B cell (primary cell): ENCODE measurements at places on chromosomes 13 and 19. TPM values are rescaled to one million over a fixed set of nuclear protein-coding genes. Genes with fewer than 3 reads are reported as not detected.

The ZNF223 gene
- polyA plus RNA-seq: 2.9 and 7.1 TPM in 2 replicates

The CATSPERD gene
- polyA plus RNA-seq: not detected in 2 replicates

The GDF15 gene
- 0.17 and 0.19 TPM in 2 replicates for polyA plus RNA-seq

DNA sequence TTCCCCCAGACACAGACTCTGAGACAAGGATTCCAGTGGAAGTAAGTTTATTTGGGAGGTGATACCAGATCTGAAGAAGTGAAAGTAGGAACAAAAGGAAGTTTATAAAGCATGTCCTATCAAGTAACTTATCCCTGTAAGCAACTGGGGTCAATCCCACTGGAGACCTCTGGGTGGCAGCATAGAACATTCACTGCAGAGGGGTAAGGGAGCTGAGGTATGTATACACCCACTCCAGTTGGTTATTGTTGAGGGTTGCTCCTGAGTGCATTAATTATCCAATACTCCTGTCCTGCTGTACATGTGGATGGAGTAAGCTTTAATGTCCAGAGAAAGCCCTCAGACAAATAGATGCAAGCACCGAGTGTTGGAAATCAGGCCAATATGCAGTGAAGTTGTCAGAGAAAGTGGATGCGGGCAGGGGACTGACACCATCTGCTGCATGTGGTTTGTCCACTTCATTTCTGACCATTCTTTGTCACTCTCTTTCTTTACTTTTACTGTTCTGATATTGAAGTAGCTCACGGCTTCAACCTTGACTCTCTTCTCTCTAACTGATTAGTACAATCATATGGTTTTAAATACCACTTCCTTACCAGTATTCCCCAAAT, 46.7 kb downstream of the NOTCH3 start:
- H3K36me3 ChIP-seq: no peaks in the 10 kb centered on the region
- peak; percentile 37 for DNase-seq
- H3K27ac ChIP-seq: no peak overlapping the region
- H3K4me1 ChIP-seq: no peaks in the 10 kb centered on the region
- no peak overlapping the region for H3K4me3 ChIP-seq

GRCh38 chr13:25625414-25625813, 253.6 kb downstream of the ATP8A2 start:
- no peak for DNase-seq
- no peak overlapping the region for H3K27ac ChIP-seq
- H3K36me3 ChIP-seq: no peaks in the 10 kb centered on the region
- H3K27me3 ChIP-seq: no peaks in the 10 kb centered on the region

- no peaks in the 10 kb centered on the region for H3K36me3 ChIP-seq
- H3K27me3 ChIP-seq: peaks cover 7% of the 10 kb centered on the region
- H3K4me3 ChIP-seq: no peak overlapping the region
- no peak overlapping the region for H3K27ac ChIP-seq
These were observed 102.1 kb upstream of the C1QTNF9B start for GRCh38 chr13:23999424-23999823.

- H3K4me3 ChIP-seq: no peak overlapping the region
- H3K27ac ChIP-seq: no peak overlapping the region
- H3K36me3 ChIP-seq: no peaks in the 10 kb centered on the region
- H3K4me1 ChIP-seq: no peaks in the 10 kb centered on the region
- H3K27me3 ChIP-seq: no peaks in the 10 kb centered on the region
- no peak for DNase-seq
These were observed 111.2 kb upstream of the SGCG start for GRCh38 chr13:23069566-23069965.

- no peaks in the 10 kb centered on the region for H3K36me3 ChIP-seq
- no peak for DNase-seq
- no peaks in the 10 kb centered on the region for H3K27me3 ChIP-seq
- no peak overlapping the region for H3K4me3 ChIP-seq
These were observed 48.9 kb upstream of the CLDN10 start for GRCh38 chr13:95503662-95504061.

- H3K4me3 ChIP-seq: no peak overlapping the region
- H3K36me3 ChIP-seq: no peaks in the 10 kb centered on the region
- peaks cover 18% of the 10 kb centered on the region for H3K27me3 ChIP-seq
- H3K27ac ChIP-seq: no peak overlapping the region
- peaks cover 11% of the 10 kb centered on the region for H3K4me1 ChIP-seq
These were observed 163.9 kb downstream of the RNF17 start for GRCh38 chr13:24927810-24928404.

DNA sequence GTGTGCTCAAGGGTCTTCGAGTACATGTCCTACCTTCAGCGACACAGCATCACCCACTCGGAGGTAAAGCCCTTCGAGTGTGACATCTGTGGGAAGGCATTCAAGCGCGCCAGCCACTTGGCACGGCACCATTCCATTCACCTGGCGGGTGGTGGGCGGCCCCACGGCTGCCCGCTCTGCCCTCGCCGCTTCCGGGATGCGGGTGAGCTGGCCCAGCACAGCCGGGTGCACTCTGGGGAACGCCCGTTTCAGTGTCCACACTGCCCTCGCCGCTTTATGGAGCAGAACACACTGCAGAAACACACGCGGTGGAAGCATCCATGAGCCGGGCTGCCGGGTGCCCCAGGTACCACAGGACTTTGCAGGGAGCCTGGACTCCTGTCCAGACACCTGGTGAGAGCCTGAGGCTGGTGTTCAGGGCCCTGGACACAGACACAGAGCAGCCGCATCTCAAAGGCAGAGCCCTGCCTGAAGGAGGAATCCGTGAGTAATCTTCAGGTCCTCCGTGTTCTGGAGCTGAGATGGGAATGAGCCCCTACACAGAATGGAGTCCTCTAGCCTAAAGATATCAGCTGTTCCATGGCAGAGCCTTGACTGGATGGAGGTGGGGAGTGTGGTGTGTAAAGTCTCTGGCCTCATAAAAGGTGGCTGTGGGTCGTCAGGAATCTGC, 1.5 kb downstream of the ZNF581 start:
- H3K27ac ChIP-seq: peak overlapping the region; percentile 24
- H3K4me1 ChIP-seq: peaks cover 72% of the 10 kb centered on the region
- no peak for DNase-seq
- H3K4me3 ChIP-seq: no peak overlapping the region
- H3K36me3 ChIP-seq: peaks cover 21% of the 10 kb centered on the region

- H3K36me3 ChIP-seq: peaks cover 19% of the 10 kb centered on the region
- H3K4me3 ChIP-seq: no peak overlapping the region
- no peaks in the 10 kb centered on the region for H3K27me3 ChIP-seq
These were observed 10.4 kb downstream of the CTU1 start for GRCh38 chr19:51097796-51098195.

GRCh38 chr13:88000239-88000638, 329.1 kb downstream of the SLITRK5 start:
- H3K27me3 ChIP-seq: no peaks in the 10 kb centered on the region
- no peaks in the 10 kb centered on the region for H3K36me3 ChIP-seq
- no peak overlapping the region for H3K4me3 ChIP-seq
- no peaks in the 10 kb centered on the region for H3K4me1 ChIP-seq

DNA sequence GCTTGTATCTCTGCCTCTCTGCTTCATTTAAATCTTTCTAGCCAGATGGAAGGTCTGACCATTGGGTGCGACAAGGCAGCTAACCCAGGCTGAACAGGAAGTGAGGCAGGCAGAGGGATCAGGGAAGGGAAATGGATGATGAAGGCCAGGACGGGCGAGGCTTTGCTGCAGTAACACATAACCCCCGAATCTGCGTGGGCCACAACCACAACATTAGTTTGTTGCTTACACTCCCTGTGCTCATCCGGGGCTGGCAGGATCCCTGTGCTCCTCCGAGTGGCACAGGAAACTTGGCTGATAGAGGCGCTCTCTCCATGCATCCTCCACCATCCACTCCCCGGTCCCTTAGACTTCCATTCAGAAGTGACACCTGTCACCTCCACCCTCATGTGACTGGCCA, 1.1 kb upstream of the FLT3LG start:
- H3K4me1 ChIP-seq: peaks cover 79% of the 10 kb centered on the region
- no peaks in the 10 kb centered on the region for H3K27me3 ChIP-seq
- H3K27ac ChIP-seq: peak overlapping the region; percentile 81
- H3K4me3 ChIP-seq: no peak overlapping the region
- no peaks in the 10 kb centered on the region for H3K36me3 ChIP-seq
- DNase-seq: no peak

DNA sequence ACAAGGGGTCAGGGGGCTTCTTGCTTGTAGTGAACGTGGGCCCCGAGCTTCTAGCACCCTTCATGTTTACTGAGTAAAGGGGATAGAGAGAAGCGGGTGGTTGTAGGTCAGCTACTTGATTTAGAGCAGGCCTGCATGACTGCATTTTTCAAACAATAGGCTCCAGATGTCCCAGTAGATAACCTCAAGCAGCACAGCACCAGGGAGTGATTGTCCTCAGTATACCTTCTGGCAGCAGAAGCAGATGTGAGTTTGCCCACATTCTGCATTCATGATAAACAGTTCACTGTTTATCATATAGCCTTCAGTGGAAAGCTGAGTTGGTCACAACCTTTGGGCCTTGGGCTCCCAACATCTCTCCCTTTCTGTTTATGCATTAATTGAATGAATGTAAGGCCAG, 4.8 kb downstream of the ZNF439 start:
- peaks cover 16% of the 10 kb centered on the region for H3K4me1 ChIP-seq
- no peak overlapping the region for H3K27ac ChIP-seq
- DNase-seq: no peak
- no peak overlapping the region for H3K4me3 ChIP-seq
- H3K36me3 ChIP-seq: peaks cover 3% of the 10 kb centered on the region

DNA sequence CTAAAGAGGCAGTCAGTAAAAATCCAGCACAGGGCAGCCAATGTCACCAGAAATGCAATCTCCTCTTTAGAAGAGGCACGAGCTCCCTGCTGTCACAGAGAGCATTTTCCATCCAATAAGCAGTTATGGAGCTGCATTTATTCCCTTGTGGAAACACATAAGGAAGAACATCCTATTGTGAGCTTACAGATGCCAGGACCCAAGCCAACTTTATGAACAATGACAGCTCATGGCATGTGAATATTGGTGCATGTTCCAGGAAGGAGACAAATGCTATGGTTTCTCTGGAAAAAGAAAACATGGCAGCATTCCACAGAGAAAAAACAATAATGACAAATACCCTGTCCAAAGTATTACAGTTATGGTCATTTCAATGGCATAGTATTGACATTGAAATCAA, 955.6 kb downstream of the UQCRFS1 start:
- H3K36me3 ChIP-seq: no peaks in the 10 kb centered on the region
- no peak for DNase-seq
- no peak overlapping the region for H3K4me3 ChIP-seq
- no peaks in the 10 kb centered on the region for H3K27me3 ChIP-seq
- no peak overlapping the region for H3K27ac ChIP-seq

DNA sequence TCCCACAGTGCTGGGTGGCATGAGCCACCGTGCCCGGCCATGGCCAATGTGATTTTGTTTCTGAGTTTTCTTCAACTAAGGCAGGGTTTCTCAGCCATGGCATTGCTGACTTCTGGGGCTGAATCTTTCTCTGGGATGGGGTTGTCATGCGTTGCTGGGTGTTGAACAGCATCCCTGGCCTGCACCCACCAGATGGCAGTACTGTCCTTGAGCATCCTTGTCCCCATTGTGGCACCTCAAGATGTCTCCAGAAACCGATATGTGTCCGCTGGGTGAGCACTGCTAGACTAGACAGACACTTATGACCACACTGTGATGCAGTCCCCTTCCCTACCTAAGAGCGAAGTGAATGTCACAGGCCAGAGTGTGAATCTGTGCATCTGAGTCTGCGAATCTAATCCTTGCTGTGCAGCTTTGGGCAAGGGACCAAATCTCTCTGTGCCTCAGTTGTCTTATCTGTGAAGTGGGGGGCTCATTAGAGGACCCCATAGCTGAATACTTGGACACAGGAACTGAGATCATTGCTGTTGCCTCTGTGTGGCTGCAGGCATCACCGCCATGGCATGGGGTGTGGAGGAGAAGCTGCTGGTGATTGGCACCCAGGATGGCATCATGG, 50.3 kb upstream of the SIN3B start:
- no peak overlapping the region for H3K27ac ChIP-seq
- no peaks in the 10 kb centered on the region for H3K27me3 ChIP-seq
- H3K4me1 ChIP-seq: no peaks in the 10 kb centered on the region

DNA sequence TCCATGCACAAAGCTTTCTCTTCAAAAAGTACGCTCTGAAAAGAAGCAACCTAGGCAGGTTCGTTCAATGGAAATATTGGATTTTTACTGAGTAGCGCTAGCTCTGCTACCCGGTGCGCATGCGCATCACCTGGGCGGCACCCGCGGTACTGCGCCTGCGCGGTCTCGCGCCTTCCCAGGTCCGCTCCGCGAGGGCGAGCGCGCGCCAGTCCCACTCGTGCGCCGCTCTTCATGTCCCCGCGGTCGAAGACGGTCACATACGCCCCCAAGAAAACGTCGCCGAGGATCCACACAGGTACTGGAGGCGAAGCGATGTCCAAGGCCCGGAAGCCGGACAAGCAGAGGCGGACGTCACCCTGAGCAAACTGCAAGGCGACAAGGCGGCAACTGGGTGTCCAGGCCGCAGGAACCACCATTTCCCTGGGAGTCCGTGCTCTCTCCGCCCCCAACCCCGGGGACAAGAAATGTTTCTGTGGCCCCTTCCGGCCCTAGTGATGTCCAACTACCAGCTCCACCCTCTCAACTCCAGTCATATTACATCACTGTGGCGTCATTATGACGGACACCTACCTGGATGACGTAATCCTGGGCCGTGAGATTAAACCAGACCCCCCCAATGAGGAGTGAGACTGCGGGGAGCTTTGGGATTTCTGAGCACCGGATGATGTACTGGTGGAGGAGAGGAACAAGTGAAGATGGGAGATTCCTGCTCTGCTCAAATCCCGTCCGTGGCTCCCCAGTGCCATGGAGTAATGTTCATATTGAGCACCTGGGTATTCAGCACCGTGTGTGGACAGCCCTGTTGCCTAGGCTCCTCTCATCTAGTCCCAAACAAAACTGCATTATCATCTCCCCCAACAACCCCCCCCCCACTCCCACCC, 4.8 kb upstream of the KCNC3 start:
- H3K36me3 ChIP-seq: no peaks in the 10 kb centered on the region
- no peak for DNase-seq
- peak overlapping the region; percentile 49 for H3K27ac ChIP-seq
- peaks cover 62% of the 10 kb centered on the region for H3K4me1 ChIP-seq
- no peaks in the 10 kb centered on the region for H3K27me3 ChIP-seq
- peak overlapping the region; percentile 37 for H3K4me3 ChIP-seq

GRCh38 chr19:1383017-1383311, 743 bp upstream of the NDUFS7 start:
- peak overlapping the region; percentile 93 for H3K4me3 ChIP-seq
- no peaks in the 10 kb centered on the region for H3K27me3 ChIP-seq
- H3K27ac ChIP-seq: peak overlapping the region; percentile 76
- no peak for DNase-seq
- peaks cover 4% of the 10 kb centered on the region for H3K36me3 ChIP-seq

DNA sequence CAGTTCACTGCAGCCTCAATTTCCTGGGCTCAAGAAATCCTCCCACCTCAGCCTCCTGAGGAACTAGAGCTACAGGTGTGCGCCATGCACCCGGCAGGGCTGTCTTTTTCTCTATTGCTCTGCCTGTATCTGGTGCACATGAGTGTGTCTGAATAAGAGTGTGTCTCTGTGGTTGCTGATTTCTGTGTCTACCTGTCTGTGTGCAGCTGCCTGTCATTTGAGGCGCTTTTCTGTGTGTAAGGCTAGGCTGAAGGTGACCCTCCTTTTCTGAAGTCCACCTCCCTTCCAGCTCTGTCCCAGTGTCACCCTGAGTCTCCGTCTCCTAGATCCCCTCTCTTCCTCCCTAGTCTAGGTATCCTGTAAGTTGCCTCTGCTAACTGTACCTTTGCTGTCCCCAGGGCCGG, 1.5 kb upstream of the PRR12 start:
- no peak for DNase-seq
- no peaks in the 10 kb centered on the region for H3K36me3 ChIP-seq
- peak overlapping the region; percentile 48 for H3K27ac ChIP-seq
- no peak overlapping the region for H3K4me3 ChIP-seq
- H3K4me1 ChIP-seq: peaks cover 16% of the 10 kb centered on the region
